ENCODE measurements at places on chromosomes 11 and 22.
A peak's percentile ranks its signal among the peaks of the same experiment; 100 is the strongest.

GRCh38 chr11:66629356-66629755 is 9.1 kb upstream of the RBM4 start:
- no peak for DNase-seq

DNA sequence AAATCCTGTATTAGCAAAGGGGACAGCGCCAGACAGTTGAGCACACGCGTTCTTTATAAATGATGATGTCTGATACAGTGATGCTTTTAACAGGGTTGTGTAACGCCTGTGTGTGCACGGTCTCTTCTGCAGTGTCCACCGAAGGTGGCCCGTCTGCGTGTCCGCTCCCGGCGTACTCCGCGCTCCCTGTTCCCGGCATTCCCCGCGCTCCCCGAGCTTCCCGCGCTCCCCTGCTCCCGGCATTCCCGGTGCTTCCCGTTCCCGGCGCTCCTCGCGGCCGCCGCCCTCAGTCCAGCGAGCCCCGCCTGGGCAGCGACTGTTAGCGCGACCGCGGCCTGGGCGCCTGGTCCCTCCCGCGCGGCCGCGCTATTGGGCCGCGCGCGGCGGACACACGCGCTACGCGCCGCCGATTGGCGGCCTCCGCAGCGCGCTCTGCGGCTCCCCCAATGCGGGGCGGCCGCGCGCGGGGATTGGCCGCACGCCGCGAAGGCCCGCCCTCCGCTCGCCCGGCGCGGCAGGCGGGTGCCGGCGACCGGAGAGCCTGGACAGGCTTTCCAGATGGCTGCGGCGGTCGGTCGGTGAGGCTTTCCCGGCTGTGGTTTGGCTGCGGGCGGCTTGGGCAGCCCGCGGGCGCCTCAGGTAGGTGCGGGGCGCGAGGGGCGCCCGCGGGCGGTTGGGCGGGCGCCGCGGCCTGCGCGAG is at the start of gene DGCR8:
DGCR8 (plus strand) TSS at position 497 of the 700 bp plus-strand sequence. CDS start 5,723 bp downstream, outside the sequence.
- DNase-seq: peak; percentile 82

DNA sequence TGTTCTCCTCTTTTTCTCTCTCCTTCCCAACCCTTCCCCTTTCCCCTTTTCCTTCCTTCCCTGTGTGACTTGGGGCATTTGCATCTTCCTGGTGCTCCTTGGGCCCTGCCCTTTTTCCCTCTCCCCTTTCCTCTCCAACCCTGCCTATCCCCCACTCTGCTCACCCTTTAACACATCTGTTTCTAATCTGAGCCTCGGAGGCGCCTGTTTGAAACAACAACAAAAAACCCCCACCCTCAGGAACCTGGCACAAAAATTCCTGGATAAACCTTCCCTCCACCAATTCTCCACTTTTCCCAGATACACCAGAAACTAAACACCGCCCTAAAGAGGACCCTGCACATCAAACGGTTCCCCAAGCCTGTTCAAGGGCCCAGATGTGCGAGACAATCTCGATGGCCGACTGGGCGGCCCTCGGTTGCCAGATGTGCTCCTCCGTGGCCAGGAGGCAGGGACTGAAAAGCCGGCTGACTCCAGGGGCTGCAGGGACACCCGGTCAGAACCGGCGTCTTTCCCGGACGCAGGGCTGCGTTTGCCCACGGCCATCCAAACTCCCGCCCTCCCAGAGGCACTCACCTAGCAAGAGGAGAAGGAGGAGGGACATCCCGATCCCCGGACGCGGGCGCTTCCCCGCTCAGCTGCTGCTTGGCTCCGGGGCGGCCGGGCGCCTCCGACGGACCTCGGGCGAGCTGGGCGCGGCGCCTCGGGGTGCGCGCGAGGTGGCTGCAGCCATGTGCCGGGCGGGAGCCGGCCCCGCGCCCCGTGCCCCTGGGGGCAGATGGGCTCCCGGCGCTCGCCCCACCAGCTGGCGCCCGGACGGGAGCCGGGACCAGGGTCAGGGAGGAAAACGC is 486 bp downstream of the CLMP start:
- no peak for DNase-seq

GRCh38 chr22:30171008-30171407 is 75.6 kb downstream of the LIF start:
- DNase-seq: no peak

DNA sequence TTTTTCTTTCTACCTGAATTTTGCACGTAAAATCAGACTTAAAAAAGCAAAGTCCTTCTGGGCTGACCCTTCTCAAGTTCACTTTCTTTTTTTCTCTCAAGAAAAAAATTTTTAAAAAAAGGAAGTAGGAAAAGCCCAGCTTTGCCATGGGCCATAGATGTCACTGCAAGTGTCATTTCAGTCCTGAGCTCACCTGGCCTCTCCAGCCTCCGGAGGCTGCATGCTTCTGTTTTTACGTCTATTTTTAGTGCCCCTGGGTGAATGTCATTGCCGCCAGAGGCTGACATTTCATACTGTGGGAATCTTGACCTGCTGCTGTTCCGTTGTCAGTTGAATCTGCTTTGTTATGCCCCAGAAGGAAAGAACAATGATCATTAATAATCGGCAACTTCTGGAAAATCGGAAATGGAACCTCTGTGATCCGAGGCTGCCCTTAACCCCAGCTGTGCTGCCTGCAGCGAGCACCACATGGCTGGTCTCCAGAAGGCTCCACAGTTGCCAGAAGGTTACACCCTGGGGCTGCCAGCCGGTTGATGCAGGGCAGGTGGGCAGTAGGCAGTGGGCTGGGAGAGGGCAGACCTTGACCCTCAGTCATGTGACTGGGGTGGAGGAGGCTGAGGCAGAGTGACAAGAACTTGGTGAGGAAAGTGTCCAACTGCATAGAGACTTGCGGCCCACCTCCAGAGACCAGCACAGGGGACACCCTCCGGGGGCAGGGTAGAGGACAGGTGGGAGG is 16.7 kb upstream of the MYEOV start:
- no peak for DNase-seq

GRCh38 chr11:61119055-61119454 is 16.8 kb downstream of the CD5 start:
- DNase-seq: no peak

Measured in hematopoietic multipotent progenitor cell treated with erythropoietin and hydrocortisone succinate and interleukin-3 and kit ligand, for 17 days (in vitro differentiated cells).